ENCODE measurements at places on chromosomes 4 and X. TPM values are rescaled to one million over a fixed set of nuclear protein-coding genes. Genes with fewer than 3 reads are reported as not detected.

Gene ZNF674
- 4.3 TPM for total RNA-seq

Gene PABPC5
- 2.0 TPM for total RNA-seq

DNA sequence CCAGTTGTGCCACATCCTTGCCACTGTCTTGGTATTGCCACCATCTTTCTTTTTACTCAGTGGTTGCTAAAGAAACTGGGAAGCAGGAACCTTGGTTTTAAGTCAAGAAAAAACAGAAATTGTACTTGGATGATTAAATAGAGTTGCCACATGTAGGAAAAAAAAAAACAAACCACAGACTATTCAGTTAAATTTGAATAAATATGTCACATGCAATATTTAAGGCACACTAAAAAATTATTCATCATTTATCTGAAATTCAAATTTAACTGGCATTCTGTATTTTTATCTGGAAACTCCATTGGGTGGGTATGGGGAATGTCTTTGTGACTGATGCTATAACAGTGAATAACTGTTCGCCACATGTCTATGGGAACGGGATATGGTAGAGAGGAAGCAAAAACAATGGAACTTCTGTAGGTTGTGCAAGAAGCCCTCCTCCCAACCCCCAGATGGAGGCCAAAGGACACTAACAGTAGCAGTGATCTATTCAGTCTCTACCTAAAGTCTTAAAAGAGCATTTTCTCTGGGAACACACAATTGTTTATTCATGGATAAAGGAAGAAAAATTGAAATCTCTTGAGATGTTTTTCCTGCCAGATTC is 57.0 kb upstream of the PLAC8 start:
- DNase-seq: no peak

DNA sequence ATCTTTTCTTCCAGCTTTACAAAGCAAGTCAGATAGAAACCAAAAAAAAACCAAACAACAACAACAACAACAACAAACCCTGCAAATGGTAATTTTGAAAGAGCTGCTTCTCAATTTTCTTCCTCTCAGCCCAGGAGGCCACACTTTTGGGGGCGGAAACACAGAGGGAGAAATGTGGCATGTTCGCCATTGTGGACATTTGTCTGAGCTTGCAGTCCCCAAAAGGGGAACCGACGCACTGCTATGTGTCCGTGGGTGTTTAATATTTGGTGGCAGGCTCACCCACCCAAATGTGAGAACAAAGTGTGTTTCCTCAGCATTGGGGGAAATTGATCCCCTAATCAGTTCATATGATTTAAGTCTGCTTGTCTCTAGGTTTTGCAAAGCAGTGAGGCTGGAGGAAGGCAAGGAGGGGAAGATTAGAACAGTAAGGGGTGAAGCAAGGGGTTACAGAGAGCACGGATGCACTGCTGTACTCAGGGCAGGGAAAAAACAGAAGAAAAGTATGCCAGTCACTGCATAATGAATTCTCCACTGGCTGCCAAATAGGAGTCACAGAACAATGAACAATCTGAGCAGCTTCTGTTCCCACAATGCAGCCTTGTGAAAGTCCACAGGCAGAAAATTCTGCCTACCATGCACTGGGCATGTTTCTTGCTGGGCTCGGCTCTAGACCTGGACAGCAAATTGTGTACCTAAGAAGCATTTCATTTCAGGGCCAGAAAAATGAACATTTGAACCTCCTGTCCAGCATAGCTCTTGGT is 74.7 kb upstream of the GPM6B start:
- DNase-seq: no peak

GRCh38 chr4:120921456-120922380 is 808 bp downstream of the PRDM5 start:
- no peak for DNase-seq

GRCh38 chr4:152646221-152646620 is 33.6 kb downstream of the TMEM154 start:
- no peak for DNase-seq

GRCh38 chr4:54877006-54877405 is 219.2 kb downstream of the KIT start:
- DNase-seq: no peak
